ENCODE measurements at places on chromosomes 5 and 9.
A peak's percentile ranks its signal among the peaks of the same experiment; 100 is the strongest.

DNA sequence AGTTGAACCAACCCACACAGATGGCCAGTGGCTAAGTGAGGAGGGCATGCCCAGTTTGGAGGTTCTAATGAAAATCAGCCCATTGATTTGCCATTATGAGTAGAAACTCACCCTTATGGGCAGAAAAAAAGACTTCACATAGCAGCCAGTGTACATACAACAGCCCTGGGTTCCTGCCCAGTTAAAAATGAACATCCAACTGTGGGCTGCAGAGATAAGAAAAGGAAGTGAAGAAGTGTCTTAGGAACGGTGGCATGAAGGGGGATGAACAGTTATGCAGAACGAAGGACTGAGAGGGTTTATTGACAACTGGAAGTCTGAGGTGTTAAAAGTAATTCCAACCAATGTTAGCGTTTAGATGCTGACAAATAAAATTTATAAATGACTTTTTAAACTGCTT is 118.4 kb downstream of the MARCHF3 start:
- DNase-seq, result no peak

DNA sequence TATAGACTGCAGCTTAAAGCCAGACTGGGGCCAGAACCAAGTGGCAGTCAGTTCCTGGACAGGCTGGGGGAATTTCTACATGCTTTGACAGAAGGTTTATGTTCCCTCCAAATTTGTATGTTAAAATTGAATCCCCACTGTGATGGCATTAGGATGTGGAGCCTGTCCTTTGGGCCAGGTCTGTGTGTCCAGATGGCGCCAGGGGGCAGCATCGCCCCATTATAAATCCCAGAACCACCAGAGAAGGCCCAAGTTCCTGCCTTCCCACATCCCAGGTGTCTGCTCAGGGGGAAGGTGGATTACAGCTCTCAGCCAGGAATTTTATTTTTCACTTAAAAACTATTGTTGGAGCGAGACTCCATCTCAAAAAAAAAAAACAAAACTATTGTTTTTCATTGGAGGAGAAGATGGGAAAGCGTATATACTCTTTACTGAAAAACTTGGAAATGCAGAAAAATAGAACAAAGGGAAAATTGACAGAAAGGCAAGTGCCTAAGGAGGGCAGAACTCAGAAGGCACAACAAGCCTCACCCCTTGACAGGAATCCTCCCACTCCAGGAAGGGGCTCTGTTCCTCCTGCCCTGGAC is 5.0 kb downstream of the IL3 start:
- peak; percentile 0 for DNase-seq

DNA sequence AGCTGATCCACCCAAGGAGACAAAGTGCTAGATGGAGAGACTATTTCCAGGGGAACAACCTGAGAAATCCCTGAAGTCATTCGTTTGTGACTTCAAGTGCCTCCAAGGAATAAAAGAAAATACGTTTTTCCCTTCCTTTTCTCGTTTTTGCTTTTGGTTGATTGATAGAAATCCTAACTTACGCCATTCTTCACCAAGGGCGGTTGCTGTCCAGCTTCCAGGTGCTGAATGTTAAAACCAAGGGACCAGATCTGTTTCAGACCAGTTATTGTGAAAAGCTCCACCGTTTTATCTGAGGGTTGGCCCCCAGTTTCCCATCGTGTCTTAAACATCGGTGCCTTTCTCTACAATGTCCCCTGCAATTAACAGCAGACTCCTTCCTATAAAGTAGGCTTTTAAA is 600.7 kb upstream of the SGCD start:
- no peak for DNase-seq

GRCh38 chr9:16627967-16628366 is 242.5 kb downstream of the BNC2 start:
- no peak for DNase-seq

DNA sequence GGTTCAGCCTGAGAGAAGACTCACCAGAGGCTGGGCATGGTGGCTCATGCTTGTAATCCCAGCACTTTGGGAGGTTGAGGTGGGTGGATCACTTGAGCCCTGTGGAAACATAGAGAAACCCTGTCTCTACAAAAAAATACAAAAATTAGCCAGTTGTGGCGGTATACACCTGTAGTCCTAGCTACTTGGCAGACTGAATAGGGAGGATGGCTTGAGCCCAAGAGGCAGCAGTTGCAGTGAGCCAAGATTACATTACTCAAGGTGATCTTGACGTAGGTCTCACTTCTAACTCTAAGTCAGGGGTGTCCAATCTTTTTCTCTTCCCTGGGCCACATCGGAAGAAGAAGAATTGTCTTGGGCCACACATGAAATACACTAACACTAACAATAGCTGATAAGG is 16.2 kb upstream of the ATP6V1G1 start:
- no peak for DNase-seq

DNA sequence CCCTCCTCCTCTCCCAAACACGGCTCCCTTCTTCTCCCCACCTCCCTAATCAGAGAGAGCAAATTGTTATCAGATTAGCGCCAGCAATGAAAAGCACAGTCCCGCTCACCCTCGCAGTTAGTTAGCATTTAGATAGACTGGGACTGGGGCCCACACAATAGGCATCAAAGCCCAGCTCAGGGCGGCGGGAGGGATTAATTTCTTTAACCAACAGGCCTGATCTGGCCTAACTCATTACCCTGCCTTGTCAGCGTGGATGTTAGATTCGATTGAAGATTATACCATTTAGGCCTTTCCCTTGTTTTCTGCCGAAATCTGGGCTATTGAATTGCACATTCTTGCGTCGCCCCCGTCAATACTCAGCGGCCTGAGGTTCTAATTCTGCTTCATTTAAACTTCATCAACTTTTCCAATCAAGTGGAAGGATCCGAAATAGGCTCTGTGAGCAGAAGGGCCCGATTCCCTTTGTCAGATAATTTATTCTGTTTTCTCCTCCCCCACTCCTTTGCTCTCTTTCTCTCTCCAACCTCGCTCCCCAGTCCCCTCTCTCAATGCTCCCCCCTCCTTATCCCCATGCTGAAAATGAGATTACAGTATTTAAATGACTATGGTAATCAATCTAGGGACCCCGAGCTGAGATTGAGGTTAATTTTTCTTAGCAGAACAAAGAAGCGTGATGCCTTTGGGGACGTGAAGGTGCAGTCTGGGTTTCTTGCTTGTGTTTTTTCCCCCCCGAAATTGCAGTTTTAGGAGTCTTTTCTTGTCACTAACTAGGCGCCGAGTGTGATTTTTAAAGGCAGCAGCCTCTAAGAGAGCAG is 15.1 kb downstream of the CFAP77 start:
- no peak for DNase-seq

GRCh38 chr9:122978601-122979000 is 37.8 kb downstream of the RABGAP1 start:
- DNase-seq, result no peak

DNA sequence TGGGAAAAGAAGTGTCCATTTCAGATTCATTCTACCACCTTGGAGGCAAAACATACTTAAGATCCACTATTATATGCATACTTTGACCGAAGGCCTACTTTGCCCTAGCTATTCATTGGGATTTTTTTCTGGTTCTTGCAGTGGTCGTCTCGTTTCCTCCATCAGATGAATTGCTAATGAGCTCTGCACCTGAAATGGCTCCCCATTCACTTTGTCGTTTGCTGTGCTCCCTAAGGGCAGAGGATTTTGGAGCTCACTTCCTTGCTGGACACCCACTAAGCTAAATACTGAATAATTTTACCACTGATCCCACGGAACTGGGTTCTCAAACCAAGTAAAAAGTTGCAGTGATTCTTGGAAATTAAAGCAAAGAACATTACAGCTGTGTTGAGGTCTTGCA is 1.9 kb downstream of the KDM3B start:
- no peak for DNase-seq

GRCh38 chr5:96856371-96856770 is 19.9 kb upstream of the ERAP2 start:
- peak; percentile 7 for DNase-seq

- DNase-seq, result no peak
These were observed 56.8 kb downstream of the KCTD16 start for GRCh38 chr5:144227363-144227999.

GRCh38 chr9:128001151-128001778 is 20.5 kb upstream of the EEIG1 start:
- no peak for DNase-seq

DNA sequence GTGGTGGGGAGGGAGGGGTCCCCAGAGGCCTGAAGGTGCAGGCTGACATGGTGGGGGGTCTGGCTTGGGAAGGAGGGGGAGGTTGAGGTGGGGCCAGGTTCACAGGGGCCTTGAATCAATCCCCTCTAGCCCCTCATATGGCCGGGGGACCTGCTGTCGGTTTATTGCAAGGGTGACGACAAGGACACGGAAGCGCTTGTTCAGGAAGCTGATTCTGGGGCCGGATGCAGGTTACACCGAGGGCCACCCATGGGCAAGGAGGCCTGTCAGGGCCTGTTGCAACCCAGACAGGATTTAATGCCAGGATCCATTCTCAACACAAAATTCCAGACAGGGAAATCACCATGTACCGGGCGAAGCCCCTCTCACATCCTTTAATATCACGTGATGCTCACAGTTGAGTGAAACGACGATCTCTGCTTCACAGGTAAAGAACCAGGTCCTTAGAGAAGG is 41.6 kb upstream of the SYNPO start:
- no peak for DNase-seq

DNA sequence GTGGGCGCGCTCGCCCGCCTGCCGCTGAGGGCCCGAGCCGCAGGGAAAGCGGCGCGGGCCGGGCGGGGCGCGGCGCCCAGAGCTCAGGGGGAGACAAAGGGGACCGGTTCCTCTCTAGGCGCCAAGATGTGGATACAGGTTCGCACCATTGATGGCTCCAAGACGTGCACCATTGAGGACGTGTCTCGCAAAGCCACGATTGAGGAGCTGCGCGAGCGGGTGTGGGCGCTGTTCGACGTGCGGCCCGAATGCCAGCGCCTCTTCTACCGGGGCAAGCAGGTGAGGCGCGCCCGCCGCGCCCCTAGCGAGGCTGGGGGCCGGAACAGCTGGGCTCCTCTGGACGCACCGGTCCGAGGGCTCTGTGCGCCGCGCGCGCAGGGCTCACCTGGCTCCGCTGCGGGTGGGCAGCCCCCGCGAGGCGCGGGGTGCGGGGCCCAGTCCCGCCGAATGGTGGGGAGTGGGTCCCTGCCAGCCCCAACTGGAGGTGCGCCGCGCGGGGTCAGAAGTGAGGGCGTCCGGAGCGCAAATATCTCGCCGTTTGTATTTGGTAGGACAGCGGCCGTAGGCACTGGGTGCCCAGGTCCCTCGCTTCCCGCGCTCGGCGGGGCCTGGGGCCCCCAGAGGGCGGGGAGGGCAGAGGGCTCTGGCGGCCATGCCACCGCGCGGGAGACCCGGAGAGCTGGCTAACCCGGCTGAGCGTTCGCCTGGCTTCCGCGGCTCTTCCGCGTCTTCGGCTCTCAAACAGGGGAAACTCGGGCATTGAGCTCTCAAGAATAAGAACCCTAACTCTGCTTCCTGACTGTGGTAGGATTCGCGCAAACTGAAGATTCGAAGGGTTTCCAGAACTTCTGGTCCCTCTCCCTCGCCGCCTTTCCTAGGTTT is 607 bp downstream of the UHRF2 start:
- DNase-seq, result peak; percentile 83

- DNase-seq, result peak; percentile 41
These were observed 229.7 kb downstream of the MRPS30 start for GRCh38 chr5:45038366-45038987.

- DNase-seq, result no peak
These were observed 61.1 kb upstream of the SAP30L start for GRCh38 chr5:154384480-154385235.

- DNase-seq, result no peak
These were observed 18.9 kb downstream of the SQSTM1 start for GRCh38 chr5:179839328-179840256.

DNA sequence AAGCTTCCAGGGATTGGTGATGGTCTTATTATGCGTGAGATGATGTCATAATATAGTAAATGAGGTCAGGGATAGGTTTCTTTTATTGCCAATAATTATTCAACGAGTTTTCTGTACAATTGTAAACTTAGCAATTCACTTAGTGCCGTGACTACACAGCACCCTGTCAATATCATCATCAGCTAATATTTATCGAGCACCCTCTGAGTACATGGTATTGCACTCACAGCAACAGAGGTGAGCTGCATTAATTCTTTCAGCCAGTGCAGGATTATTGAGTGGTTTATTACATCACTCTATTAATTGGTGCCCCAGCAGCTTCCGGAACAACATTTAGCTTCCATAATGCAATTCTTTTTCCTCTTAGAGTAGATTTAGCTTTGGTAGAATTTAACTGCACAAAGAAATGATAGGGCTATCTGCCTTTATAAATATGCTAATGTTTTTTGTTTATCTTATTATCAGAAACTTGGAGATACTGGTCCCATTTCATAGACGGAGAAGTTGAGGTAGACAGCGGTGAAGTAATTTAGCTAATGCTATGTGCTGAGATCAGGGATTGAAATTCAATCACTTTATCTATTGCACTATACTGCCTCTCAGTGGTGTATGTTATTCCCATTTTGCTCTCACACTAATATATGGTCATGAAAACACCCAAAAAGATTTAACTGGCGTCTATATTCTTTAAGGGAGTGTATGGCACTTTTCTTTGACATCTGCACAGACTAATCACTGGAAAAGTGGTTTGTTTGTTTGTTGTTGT is 726.1 kb upstream of the WWC1 start:
- peak; percentile 8 for DNase-seq

DNA sequence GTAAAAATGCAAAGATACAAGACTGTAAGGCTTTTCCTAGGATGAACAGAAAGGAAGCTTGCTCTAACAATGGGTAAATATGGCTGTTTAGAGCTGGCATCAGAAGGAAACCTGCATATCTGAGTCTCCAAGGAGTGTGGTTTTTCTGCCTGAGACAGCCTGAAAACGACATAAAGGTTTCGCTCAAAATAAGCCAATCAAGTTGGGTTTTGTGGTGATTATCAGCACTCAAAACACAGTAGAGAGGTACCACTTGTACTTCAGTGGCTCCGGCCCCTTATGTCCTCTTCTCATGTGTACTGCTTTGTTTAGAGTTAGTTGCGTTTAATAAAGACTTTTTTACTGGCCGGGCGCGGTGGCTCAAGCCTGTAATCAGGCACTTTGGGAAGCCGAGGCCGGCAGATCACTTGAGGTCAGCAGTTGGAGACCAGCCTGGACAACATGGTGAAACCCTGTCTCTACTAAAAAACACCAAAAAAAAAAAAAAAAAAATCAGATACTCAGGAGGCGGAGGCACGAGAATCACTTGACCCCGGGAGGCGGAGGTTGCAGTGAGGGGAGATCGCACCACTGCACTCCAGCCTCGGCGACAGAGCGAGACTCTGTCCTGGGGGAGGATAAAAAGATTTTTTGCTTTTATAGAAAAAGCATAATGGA is 39.4 kb downstream of the KLF9 start:
- no peak for DNase-seq

- DNase-seq, result no peak
These were observed 142.1 kb downstream of the RXRA start for GRCh38 chr9:134468358-134468757.

DNA sequence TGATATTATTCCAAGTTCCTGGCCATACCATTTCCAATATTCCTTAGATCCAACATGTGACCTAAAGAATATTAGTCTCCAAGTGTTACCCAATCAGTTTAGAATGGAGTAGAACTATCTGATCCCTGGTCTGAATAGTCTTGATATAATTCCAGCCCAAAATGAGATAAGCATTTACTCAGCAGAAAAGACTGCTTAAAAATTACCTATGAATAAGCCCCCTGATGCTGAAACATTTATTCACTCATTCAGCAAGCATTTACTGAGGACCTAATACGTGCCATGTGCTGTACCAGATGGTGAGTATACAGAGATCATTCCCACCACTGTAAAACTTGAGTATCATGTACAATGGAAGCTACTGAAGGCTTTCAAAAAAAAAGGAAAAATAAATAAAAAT is 157.0 kb downstream of the FAM114A2 start:
- DNase-seq, result no peak

- no peak for DNase-seq
These were observed 104.0 kb downstream of the ERCC6L2 start for GRCh38 chr9:95979446-95979845.

- DNase-seq, result no peak
These were observed 14.0 kb upstream of the CFAP95 start for GRCh38 chr9:69806627-69807026.

Data from NCI-H1092 treated with DMSO at 0.1 percent for 48 hours (cell line).